Activated CD4-positive, alpha-beta T cell treated with anti-CD3 and anti-CD28 coated beads for 1 hour (primary cell): ENCODE measurements at places on chromosomes 5 and 9.

DNA sequence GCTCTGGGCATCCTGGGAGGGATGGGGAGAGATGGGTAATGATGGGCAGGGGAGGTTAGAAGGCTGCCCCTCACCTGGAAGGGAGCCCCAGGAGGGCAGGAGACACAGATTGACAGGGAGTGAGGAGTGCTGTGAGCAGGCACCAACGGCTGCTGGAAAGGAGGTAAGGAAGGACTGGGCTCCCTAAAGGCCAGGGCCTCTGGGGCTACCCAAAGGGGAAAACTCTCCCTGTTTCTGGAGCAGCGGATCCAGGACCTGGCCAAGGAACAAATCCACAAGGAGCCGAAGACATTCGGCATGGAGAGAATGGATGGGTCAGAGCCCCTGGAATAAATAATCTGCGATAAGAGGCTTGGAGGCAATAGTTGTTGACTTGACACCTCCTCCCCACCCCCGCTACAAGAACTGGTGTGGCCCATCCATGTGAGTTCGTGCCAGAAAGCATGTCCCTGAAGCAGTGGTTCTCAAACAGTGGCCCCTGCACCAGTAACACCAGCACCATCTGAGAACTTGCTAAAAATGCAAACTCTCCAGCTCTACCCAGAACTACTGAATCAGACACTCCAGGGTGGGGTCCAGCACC, 208.3 kb downstream of the GABBR2 start:
- no peak for DNase-seq

GRCh38 chr9:636931-637591, 204.4 kb upstream of the DMRT1 start:
- no peak for DNase-seq

GRCh38 chr9:136328622-136329041, 1.3 kb downstream of the GPSM1 start:
- DNase-seq = no peak

- no peak for DNase-seq
Observed at GRCh38 chr9:129161534-129161837, 16.6 kb downstream of the IER5L start.

- no peak for DNase-seq
Observed at GRCh38 chr9:94981723-94982090, 255.2 kb downstream of the AOPEP start.

DNA sequence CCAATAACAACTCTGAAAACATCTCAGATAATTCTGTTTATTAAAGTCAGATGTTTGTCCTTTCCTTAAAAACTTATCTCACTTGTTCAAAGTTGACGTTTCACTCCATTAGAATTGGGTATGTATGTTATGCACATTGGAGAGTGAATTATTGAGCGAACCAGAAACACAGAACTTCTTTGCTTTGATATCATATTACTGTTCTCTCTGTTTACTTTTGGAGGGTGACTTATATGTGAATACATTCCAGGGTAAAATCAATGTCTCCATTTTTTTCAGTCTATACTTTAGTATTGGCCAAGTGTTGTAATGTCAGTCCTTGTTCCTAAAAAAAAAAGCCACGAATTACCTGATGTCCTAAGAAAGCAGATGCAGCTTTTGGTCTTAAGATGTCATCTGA, 307.4 kb downstream of the CSNK1G3 start:
- no peak for DNase-seq

DNA sequence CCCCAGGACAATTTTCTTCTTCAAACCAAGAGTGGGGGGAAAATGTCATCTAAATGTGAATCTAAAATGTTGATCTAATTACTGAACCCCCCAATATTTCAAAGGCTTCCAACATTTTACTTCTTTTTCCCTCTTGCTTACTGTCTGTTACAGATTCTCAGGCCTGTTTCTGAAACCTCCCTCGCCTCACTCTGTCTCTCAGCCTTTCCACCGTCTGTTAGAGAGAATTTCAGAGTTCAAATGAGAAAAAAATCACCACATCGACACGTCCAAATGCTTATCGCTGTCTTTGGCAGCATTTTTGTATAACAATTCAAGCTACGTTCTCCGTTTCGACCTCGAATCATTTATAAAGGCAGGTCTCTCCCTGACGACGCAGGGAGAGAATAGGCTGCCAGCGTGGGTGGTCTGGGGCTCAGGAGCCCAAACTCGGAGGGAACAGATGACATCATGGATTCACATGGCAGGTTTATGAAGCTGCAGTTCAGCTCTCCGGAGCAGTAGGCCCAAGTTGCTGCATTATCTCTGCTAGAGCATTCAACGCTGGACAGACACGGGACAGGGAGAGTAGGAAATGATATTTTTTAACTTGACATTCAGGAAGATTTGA, 139.8 kb downstream of the GAS1 start:
- DNase-seq = no peak

DNA sequence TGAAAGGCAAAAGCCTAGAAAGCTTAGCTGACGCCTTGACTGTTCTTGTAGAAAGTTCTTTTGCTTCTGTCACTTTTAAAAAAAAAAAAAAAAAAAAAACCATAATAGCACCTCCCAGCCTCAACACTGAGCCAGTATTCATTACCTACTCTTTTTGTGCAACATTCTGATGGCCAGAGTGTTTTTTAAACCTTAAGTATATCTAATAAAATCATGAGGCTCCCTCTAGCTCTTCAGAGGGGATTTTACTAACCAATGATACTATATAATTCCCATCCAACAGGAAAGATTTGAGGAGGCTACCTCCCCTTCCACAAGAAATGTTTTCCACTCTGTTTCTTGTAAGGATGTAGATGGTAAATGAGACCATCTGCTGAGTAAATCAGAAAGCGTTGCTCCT, 3.9 kb downstream of the BNC2 start:
- DNase-seq = no peak

DNA sequence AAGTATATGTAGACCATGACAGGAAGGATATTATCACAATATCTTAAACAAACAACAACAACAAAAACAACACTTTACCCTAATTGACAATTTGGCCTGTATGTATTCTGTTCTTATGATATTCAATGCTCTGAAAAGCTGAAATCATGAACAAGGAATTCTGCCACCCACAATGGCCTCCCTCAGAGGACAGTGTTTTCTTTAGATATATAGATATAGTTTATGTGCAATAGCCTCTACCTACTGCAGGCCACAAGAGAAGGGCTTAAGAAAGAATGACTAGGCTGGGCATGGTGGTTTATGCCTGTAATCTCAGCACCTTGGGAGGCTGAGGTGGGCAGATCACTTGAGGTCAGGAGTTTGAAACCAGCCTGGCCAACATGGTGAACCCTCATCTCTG, 104.8 kb downstream of the STARD4 start:
- no peak for DNase-seq

- DNase-seq = no peak
Observed at GRCh38 chr5:110817459-110817858, 78.7 kb downstream of the SLC25A46 start.

- DNase-seq = no peak
Observed at GRCh38 chr9:86909388-86909787, 37.9 kb downstream of the GAS1 start.

GRCh38 chr9:114619191-114619761, 8.2 kb downstream of the TMEM268 start:
- DNase-seq = no peak

DNA sequence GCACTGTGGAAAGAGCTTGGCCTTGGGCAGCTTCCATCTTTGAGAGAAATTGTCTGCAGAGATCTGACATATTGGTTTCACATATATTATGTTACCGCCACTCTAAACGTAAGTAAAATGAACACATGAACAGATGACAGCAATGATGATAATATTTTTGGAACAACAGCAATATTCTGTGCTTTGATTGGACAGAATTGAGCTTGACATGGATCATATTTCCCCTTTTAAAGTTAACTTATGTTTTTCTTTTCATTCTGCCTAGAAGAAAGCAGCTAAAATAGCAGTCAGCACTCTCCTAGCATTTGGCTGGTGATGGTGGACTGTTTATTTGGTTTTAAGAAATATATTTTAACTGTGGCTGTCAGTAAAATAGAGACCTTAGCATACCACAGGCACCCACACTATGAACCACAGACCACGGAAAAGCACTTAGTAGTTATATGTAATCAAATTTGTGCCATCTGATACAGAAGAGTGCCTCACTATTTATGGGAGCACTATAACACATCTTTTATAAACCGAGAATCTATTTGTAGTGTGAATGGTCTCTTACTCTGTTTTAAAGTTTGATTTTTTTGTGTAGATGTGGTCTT, 1.8 kb upstream of the CFAP95 start:
- no peak for DNase-seq

DNA sequence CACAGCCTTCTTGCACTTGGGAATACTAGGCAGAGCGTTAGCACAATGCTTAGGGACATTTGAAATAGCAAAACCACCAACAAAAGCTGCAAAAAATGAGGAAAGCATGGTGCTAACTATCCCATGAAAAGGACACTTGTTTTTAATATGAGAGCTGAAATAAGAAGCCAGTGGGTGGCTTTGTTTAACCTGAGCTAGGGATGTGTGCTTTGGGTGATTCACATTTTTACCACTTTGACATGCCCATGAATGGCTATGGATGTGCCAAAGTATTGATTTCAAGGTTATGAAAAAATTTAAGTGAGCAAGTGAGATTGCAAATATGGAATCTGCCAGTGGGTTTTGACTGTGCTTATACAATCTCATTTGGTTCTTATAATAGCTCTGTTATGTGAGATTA, 67.3 kb downstream of the DMRT2 start:
- DNase-seq = no peak

DNA sequence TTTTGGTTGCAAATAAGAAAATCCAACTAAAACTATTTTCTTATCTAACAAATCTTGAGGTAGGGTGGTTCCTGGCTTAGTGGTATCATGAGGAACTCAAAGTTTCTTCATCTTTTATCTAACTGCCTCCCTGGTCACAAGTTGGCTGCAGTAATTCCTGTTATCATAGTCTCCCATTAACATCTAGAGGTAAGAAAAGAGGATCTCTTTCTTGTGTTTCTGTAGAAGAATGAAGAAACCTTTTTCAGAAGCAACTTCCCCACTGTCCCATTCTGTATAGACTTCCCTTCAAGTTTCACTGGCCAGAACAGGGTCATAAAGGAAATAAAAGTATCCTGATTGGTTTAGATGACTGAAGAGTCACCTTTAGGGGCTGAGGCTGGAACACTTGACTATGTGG, 81.8 kb upstream of the ELL2 start:
- DNase-seq = no peak

GRCh38 chr5:89211836-89212235, 328.9 kb upstream of the MEF2C start:
- DNase-seq = no peak

GRCh38 chr9:91419222-91420191, 4.1 kb downstream of the NFIL3 start:
- DNase-seq = no peak

DNA sequence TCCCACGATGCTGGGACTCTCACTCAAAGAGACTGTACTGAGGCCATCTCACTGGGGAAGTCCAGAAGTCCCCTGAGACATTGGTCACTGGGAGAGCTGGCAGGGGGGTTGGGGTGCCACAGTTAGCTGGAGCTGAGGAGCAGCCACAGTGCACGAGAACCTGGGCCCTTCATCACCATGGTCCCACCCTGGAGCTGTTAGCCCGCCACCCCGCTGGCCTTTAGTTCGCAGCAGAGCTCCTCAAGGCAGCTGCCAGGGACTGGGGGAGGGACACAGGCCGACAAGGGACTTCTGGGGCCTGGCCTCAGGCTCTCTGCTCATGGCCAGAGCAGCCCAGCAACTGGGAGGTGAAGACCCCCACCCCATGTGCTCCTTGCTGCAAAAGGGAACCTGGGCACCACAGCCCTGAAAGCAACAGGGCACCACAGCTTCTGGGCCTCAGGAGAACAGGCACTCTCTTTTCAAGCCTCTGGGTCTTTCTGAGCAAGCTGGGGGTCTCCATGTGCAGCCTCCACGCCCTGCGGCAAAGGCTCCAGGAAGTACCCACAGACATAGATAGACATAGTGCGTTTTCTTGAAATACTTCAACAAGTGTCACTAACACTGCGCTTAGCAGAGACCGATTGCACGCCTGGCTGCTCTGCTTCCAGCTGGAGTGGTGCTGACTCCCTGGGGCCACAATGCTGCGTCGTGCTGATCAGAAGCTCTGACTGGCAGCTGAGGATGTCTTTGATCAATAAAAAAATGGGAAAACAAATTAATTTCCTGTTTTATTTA, 46.0 kb downstream of the VAV2 start:
- no peak for DNase-seq

DNA sequence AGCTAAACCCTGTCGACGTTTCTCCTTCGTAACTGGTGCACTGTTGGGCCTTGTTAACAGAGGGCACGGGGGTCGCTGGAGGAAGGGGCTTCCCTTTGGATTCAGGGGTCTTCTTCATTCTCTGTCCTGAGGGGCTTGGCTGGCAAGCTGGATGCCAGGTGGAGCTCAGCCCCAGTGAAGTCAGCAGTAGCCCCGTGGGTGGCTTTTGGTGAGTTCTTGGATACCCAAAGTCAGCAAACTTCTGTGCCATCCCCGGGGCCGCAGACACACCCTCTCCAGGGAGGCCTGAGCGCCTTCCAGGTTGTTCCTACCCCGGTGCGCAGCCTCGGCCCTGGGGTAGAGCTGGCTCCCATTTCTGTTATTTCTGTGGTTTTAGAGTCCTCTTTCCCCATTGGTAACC, 12.3 kb upstream of the OBP2A start:
- DNase-seq = no peak

- DNase-seq = no peak
Observed at GRCh38 chr9:124863371-124863871, 1.5 kb downstream of the ARPC5L start.

DNA sequence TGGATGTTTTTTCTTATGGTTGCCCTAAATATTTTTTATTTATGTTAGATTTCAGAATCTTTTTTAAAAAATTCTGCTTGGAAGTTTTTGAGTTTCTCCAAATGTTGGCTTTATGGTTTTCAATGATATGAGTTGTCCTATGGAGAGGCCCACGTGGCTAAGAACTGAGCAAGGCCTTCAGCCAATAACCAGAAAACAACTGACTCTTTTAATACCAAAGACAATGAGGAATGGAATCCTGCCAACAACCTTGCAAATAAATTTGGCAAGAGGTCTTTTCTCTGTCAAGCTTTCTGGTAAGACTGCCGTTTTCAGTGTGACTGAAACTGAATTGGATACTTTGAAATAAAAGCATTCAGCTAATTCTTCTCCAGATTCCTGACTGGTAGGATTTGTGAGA, 1740.1 kb upstream of the WWC1 start:
- no peak for DNase-seq

GRCh38 chr5:178589180-178590140, 733 bp downstream of the COL23A1 start:
- DNase-seq = no peak
